ENCODE measurements at places on chromosomes 4 and X. TPM values are rescaled to one million over a fixed set of nuclear protein-coding genes. Genes with fewer than 3 reads are reported as not detected.
A peak's percentile ranks its signal among the peaks of the same experiment; 100 is the strongest.

DNA sequence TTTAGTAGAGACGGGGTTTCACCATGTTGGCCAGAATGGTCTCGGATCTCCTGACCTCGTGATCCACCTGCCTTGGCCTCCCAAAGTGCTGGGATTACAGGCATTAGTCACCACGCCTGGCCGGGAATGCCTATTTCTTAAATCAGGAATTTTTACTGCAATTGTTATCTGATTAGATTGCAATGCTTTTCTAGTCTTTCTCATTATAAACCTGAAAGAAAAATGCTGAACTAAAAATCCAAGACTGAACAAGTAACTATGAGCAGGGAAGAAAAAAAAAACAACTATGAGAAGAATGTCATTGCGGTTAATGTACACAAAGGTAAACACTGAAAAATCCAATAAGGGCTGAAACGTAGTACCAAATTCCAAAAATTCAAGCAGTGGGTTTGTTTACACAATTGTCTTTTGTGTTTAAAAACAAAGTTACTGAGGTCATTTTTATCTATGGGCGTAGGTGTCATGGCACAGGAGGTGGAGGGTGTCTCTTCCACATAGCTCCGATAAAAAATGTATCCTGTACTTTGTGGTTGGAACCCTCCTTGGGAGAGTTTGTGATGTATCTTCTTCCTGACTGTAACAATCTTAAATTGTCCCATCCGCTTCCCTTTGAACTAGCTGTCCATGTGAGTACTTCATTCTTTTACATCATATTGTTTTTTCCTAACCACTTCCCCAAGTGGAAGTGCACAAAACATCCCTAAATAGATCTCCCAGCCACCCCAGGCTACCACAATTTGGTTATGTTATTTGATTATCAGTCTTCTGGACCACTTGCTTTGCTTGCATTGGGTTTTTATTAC is 11.1 kb upstream of the TMEM156 start:
- DNase-seq, result no peak

DNA sequence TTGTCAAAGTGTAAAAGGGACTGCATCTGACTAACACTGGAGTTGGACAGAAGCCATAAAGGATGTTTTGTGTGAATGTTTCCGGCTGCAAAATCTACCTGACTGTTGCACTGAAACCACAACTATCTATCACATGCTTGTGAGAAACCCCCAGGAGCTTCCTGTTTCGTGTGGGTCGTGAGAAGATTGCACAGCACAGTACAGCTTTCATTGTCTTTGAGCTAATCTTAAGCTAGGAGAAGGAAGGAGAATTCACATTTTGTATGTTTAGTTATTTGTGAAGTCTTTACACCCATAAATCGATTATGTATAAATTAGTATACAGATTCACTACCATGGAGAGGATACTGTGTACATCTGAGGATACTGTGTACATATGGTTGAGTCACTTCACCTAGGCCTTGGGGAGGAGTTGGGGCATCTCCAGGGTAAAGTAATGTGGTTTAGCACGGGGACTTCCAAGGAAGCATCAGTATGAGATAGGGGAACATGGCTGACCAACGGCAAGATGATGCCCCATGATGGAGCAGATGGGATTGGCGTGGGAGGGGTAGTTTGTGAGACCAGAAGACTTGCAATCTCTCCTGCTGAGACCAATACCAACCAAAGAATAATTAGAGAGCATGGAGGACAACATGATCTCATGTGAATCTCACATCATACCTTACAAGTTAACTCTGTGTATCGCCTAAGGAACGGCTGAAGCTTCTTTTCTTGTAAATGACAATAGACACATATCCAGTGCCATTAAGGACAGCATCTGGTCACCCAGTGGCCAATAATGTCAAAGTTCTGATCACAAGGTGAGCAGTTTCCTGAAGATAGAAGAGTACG is 43.1 kb upstream of the FAM9C start:
- no peak for DNase-seq

- DNase-seq, result peak; percentile 37
These were observed 130.1 kb upstream of the TECRL start for GRCh38 chr4:64539234-64539849.

- DNase-seq, result no peak
These were observed 30.8 kb downstream of the NDNF start for GRCh38 chr4:121041307-121042090.

The GAB1 gene
- 11.1 TPM for total RNA-seq

- DNase-seq, result no peak
These were observed 44.5 kb downstream of the AASDH start for GRCh38 chr4:56342746-56343145.

- peak; percentile 57 for DNase-seq
These were observed 106.8 kb upstream of the NKX1-1 start for GRCh38 chr4:1512738-1513660.

- no peak for DNase-seq
These were observed 113.7 kb downstream of the SOWAHB start for GRCh38 chr4:76784237-76784636.
